ENCODE measurements at places on chromosomes 6 and 20.
A peak's percentile ranks its signal among the peaks of the same experiment; 100 is the strongest.

GRCh38 chr6:134678436-134678889, 271.4 kb downstream of the ALDH8A1 start:
- no peak for DNase-seq

DNA sequence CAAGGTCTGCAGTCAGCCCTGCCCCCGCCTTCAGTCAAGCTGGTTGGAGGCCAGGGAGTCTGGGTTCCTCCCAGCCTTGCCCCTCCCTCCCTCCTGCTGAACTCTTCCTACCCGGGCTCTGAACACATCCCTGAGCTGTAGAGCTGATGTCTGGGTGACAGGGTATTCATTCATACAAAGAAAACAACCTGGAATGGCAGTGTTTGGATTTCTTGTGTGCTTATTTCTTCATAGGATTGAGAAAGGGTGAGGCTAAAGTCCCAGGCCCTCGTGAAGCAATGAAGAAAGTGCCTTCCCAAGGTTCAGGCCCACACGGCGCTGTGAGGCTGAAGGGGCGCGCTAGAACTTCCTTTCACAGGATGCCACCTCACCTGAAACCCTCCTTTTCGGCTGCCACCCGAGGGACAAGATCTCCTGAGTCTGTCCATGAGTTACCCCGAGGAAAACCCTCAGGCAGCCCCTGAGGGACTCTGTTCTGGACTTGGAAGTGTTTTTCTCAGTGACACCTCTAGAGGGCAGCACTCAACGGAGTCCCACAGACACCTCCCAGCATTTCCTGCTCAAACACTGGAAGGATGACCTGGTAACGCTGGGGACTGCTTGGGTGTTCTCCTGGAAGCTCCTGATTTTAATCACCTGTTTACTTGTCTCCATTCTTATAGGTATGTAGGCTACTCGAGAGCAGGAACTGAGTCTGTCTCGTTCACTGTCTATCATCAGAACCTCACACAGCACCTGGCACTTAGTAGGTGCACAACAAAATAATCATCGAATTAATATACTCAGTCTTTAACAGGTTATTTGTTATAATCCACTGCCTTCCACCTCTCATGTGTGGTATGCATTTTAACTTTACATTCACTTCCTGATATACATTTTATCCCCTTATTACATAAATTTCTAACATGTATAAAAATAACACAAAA, 11.8 kb upstream of the GSTA1 start:
- peak; percentile 65 for DNase-seq

DNA sequence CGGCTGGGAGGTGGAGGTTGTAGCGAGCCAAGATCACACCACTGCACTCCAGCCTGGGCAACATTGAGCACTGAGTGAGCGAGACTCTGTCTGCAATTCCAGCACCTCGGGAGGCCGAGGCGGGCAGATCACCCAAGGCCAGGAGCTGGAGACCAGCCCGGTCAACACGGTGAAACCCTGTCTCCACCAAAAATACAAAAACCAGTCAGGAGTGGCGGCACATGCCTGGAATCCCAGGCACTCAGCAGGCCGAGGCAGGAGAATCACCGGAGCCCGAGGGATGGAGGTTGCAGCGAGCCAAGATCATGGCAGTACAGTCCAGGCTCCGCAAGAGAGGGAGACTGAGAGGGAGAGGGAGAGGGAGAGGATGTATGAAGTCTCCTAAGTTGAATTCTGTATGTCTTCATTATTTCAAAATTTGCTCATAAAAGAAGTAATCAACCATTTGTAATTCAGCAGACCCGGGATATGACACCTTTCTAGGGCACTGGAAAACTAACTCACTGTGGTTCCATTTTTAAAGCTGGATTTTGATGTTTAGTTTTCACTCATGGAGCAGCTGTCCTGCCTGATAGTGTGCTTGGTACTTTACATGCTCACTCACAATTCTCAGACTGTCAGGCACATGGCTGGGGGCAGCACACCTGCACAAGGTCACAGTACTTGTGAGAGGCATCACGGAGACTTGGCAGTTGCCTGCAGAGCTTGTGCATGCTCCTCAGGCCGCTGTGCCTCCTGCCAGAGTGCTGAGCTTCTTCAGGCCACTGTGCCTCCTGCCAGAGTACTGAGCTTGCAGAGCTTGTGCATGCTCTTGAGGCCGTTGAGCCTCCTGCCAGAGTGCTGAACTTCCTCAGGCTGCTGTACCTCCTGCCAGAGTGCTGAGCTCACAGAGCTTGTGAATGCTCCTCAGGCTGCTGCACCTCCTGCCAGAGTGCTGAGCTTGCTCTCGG, 106.2 kb downstream of the ERMARD start:
- no peak for DNase-seq

- no peak for DNase-seq
Measured at GRCh38 chr6:79783670-79784394, 152.7 kb downstream of the SH3BGRL2 start.

DNA sequence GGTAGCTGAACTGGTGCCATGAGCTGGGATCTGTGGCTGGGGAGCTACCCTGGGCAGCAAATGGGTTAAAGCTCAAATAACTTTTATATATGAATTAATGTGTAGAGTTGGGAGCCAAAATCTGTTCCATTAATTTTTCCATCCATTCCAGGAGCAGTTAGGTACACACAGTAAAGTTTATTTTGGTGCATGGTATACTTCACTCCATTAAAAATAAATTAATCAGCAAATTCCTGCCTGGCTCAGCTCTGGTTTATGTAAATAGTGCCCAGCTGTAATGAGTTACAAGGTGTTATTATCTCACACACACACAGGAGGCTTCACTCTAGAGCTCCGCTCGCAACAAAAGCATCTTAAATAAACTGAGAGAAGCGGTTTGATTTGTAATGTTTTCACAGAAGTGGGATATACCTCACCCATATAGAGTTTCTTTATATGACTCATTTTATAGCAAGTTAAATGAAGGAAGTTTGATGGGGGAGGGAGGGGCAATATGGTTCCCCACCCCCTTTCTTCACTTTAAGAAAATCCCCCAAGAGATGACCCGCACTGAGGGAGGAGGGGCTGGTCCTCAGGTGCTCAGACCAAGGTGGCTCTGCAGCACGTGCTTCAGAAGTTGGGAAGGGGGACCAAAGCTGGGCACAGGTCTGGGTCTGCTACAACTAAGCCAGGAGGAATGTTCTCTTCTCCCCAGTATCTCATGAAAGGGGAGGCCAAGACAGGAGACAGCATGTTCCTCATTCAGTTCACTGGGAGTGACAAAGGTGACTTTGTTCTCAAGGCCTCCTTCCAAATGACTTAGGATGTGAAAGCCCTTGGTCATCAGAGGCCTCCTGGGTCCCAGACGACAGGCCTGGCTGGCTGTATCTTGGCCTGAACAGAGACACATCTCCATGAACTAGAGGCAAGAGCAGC, 10.5 kb upstream of the FAM83C start:
- DNase-seq, result no peak

DNA sequence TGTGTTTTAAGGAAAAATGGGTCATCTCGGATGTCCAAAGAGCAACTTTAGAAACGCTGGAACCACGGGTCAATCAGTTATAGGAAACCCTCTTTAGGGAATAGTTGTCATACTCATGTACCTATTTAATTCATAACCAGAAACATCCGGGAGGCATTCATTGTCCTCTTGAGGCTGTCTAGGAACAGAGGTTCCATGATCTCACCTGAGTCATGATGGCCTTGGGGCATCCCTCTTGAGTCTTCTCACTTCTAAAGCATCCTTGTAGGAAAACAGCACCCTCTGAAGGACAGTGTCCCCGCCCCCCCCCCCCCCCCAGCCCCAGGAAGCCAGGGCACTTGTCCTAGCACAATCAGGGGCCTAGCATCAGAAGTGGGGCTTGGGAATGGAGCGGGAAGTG, 46.3 kb upstream of the CDH4 start:
- DNase-seq, result no peak

DNA sequence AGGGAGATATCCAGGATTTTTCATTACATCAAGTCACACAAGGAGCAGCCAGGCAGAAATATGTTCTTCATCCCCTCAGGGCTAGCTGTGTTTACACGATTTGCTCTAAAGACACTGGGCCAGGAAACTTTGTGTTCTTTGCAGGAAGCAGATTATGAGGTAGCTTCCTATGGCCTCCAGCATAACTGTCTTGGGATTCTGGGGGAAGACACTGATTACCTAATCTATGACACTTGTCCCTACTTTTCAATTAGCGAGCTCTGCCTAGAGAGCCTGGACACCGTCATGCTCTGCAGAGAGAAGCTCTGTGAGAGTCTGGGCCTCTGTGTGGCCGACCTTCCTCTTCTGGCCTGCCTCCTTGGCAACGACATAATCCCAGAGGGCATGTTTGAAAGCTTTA, 11.2 kb downstream of the FAM120B start:
- no peak for DNase-seq

- peak; percentile 37 for DNase-seq
Measured at GRCh38 chr6:35141007-35141655, at the start of gene TCP11. TCP11 (minus strand) TSS chr6:35141339; CDS start chr6:35140870, 469 bp downstream.

GRCh38 chr6:70040766-70041165, 174.4 kb downstream of the COL19A1 start:
- no peak for DNase-seq

- DNase-seq, result no peak
Measured at GRCh38 chr6:144395014-144395413, 109.9 kb downstream of the UTRN start.

- peak; percentile 67 for DNase-seq
Measured at GRCh38 chr6:31180500-31180899, 10.0 kb upstream of the POU5F1 start.

DNA sequence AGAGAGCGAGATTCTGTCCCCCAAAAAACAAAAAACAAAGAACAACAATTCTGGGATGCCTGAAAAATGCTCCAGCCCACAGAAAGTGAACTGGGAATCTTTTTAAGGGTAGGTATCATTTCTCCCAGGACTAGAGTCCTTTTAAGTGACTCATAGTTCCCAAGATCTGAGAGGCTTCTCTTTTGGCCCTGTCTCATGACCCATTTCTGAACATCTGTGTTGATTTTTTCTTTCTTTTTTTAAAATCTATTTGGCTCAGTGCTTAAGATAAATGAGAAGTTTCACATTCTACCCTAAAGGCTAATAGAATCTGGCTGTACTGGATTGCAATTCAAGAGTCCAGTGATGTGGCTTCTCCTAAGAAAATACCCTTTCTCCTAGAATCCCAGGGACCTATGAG, 217.6 kb upstream of the FOXQ1 start:
- DNase-seq, result no peak

- DNase-seq, result peak; percentile 35
Measured at GRCh38 chr6:16414205-16414604, 175.8 kb downstream of the GMPR start.

DNA sequence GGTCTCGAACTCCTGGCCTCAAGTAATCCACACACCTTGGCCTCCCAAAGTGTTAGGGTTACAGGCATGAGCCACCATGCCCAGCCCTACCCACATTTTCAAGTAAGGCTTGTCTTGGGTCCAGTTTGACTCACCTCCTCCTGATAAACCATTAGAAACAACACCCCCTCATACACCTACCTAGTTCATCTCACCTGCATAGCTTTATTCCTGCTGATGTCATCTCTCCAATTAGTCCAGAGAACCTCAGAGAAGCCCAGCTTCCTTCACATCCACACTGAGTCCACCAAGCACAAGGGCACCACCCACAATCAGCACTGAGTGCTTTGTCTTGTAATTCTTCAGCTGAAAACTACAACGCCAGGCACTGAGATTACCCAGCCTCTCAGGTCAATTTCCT, 35.3 kb downstream of the KIF16B start:
- no peak for DNase-seq

DNA sequence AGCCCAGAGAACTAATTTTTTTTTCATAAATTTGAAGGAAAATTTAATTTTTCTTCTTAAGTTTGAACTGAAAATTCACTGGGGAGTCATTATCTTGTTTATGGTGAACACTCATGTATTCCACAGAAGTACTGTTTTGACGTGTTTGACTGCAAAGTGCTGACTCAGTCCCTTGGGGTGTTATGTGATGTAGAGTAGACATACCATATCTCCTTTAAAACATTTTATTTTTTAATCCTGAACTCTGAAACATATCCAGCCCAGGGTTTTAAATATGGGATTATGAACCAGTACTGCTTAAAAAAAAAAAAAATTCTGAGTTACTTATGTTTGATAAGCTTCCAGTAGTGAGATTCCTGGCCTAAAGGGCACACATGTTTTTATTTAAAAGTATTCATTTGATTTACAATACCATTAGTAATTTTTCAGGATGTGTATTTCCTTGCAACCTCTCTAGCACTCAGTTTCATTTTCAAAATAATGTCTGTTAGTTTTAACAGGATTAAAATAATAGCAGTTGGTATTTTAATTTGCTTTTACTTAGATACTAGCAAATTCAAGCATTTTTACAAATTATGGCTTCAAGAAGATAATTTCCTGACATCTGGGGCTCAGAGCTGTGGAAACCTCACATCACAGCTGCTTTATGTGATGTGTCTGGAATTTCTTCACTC, 81.7 kb upstream of the PDE10A start:
- no peak for DNase-seq

GRCh38 chr6:123784330-123784729, 19.3 kb upstream of the NKAIN2 start:
- no peak for DNase-seq

All from GM10248 (cell line).